ENCODE measurements at places on chromosomes 2 and 18.

DNA sequence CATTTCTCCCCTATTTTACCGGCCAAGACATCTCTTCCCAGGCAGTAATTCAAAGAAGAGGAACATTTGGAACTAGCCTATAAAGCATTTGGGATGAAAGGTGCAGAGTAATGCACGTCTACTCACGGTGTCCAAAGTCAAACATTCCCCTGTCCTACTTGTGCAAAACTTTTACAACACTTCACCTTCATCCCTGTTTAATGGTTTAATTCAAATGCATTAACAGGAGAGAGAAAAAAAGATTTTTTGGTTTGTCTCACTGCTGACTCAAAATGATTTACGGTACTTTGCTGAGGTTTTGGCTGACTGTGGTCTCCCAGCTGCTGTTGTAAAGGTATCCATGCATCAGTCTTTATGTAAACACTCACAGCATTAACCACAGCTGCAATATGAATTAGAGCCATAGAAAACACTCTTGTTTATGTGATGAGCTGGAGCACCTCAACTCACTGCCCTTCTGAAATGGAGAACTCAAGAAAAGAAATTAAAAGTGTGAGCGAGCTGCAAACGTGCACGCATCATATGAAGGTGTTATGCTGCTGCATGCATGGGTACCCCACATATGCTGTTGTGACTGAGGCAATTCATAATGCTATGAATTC lies 220.5 kb downstream of the PIEZO2 start:
- no peak for DNase-seq

- no peak for DNase-seq
Measured at GRCh38 chr2:182655750-182656149, 60.3 kb upstream of the DNAJC10 start.

DNA sequence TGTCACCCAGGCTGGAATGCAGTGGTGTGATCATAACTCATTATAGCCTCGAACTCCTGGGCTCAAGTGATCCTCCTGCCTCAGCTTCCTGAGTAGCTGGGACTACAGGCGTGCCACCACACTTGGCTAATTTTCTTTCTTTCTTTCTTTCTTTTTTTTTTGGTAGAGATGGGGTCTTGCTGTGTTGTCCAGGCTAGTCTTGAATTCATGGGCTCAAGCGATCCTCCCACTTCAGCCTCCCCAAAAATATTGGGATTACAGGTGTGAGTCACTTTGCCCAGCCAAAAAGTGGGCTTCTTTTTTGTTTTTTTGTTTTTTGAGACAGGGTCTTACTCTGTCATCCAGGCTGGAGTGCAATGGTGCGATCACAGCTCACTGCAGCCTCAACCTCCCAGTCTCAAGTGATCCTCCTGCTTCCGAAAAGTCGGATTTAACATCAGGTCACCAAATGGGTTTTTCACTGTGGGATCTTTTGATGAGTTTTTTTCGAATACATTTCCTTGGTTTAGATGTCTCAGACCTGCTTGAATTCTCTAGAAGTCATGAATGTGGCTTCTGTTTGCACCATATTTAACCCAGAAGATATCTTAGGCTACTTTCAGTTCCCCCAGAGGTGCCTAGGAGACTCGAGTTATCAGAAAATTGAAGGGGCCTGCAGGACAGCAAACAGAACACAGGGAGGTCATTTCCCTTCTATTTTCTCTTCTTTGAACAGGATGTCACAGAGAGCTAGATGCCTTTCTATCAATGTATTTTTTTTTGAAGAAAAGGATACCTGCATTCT lies 8.9 kb downstream of the RAB31 start:
- DNase-seq, result no peak

GRCh38 chr18:74278058-74278457 lies 13.7 kb downstream of the CYB5A start:
- no peak for DNase-seq

DNA sequence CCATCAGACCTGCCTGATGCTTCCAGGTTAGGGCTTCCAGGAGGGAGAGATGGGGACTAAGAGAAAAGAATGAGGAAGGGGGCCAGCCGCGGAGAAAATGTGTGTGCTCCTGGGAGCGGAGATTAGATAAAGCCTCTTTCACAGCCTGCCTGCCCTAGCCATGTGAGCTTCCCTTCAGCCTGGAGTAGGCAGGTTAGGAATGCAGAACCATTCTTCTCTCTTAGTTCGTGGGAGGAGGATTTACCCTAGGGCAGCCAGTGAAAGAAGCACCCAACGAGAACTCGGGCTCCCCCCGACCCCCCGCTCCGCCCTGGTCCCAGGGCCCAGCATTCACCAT lies 36.1 kb downstream of the POMC start:
- no peak for DNase-seq

DNA sequence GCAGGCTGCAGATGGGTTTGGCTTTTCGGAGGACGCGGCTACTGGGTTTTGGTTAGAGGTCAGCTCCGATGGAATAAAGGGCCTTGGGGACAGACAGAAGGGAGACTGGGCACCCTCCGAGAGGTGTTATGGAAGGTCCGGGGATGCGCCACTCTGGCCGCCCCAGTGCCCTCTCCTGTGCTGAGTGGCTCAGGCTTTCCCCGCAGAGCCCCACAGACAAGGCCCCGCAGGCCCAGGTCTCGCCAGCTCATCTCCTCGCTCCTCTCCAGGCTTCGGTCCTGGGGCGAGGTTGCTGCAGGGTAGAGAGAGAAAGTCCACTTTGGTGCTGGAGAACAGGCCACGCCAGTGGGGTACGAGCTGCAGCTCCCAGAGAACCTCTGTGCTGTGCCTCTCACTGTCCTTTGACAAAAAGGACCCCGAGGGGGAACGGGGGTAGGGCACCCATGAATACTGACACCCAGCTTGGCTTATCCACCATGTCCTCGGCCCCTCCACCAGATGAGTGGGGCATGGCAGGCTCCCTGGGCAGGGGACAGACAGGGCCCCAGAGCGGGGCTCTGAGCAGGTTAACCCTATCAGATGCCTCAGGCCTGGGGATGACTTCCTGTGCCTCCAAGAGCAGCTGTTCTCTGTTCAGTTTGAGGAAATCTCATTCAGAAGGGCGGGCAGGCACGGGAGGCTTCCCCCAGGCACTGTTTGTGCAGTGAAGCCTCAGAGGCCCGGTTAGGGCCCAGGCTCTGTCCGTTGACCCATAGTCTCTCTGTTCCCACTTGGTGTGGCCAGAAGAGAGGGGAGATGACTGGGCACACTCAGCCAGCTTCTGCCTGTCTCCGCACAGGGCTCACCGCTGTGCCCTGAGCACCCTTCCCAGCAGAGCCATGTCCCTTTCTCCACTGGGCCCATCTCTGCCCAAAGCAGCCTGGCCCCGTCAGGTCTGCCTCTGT lies 15.7 kb upstream of the CNNM3 start:
- DNase-seq, result no peak

DNA sequence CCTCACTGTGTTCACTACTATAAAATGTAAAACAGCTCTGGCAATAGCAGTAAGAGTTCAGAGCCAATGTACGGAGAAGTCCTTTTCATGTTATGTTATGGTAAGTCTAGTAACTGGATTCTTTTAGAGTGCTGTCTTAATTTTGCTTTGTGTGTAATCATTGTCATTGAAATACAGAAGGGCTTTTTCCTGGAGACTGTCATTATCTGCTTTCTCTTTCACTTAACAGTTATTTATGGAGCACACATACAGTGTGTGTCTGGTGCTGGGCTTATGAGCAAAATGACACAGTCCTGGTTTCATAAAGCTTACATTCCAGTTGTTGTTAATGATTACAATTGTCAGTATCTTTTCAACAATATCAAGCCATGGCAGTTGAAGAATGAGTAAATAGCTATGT lies 95.5 kb downstream of the CCDC102B start:
- DNase-seq, result no peak

DNA sequence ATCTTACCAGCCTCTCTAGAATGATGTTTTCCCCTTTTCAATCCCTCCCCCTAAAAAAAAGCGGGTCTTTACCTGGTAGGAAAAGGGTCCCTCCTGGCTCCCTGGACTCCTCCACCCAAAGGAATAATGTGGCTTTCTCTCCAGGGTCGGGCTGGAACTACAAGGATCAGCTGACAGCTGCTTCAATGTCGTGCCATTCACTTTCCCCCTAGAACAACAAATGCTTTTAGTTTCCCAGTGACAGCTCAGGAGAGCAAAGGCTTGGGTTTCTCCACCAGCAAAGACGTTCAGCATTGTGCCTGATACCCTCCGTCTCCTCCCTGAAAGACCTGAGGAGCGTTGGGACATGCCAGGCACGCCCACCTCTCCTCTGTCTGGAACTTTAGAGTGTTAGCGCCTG lies 173.8 kb upstream of the SIX3 start:
- DNase-seq, result no peak

DNA sequence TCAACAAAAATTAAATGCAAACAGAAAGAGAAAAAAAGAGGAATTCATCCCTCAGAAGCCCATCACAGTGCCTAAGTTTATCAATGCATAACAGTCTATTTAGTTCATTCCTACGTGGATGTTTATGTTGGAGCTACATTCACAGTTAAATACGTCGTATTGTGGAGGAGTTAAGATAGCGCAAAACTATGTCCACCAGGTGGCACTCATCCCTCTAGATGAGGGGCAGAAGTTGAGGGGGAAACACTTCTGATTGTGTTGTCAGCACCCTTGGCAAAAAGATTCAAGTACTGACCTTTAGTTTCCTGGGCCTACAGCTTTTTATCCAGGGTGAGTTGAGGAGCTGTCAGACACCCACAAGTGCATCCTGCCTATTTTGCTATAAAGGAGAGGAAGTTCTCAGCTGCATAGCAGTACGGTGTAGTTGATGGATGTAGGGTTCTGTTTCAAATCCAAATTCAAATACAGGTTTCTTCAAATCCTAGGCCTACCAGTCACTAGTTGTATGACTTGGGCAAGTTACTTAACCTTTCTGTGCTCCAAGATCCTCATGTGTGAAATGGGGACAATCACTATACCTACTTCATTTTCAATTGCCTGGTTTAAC lies 26.8 kb upstream of the MYO1B start:
- DNase-seq, result peak; percentile 55

- no peak for DNase-seq
Measured at GRCh38 chr2:217756375-217757107, 246.3 kb downstream of the TNS1 start.

GRCh38 chr2:66815886-66816285 lies 381.0 kb downstream of the MEIS1 start:
- no peak for DNase-seq

GRCh38 chr2:156841321-156841720 lies 405.1 kb downstream of the GPD2 start:
- no peak for DNase-seq

- DNase-seq, result no peak
Measured at GRCh38 chr2:69677914-69678313, 34.4 kb upstream of the AAK1 start.

DNA sequence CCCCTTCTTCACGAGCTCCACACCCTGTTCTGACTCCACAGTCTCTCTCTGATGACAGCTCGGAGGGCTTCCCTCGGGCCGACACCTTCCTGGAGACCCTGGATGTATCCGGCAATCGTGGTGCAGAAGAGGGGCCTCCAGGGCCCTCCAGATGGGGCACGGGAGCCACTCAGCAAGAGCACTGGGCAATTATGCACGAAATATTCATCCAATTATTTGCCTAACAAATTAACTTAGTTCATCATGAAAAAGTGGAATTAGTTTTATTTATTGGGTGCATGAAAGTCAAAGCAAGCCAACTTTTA lies 277.3 kb upstream of the HDAC4 start:
- DNase-seq, result no peak

DNA sequence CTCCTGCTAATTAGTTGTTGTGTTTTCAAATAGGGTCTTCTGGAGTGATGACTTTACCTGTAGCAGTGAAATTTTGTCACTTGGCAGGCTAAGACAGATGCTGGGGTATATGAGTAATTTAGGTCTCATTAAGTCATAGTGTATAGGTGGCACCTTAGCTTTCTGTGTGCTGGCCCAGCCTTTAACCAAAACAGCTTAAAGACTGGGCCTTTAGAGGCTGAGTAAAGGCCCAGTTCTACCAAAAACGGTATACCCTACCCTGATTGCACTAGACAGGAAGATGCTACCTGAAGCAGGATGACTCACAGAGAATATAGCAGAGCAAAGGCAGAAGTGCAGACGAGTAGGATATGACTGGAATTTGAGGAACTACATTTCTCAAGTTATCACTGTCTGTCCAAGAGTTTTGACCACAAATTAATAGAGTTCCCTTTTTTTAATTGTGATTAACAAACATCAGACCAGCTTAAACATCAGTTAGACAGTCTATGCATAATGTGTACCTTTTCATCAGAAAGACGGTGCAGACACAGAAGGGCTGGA lies 337.9 kb upstream of the SALL3 start:
- no peak for DNase-seq

GRCh38 chr2:197786010-197786877 lies 1.1 kb upstream of the BOLL start:
- no peak for DNase-seq
